Anterior cingulate cortex (tissue), 58 donors: ENCODE measurements at places on chromosomes 6 and 20.

- DNase-seq, result no peak
These were observed 178.7 kb upstream of the TAB2 start for GRCh38 chr6:149138699-149139294.

DNA sequence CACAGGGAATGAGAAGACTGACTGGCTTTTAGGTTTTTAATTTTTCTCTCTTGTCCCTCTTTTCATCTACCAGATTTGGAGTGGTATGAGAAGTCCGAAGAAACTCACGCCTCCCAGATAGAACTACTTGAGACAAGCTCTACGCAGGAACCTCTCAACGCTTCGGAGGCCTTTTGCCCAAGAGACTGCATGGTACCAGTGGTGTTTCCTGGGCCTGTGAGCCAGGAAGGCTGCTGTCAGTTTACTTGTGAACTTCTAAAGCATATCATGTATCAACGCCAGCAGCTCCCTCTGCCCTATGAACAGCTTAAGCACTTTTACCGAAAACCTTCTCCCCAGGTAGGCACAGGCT is 644 bp downstream of the MAD2L1BP start:
- DNase-seq, result no peak

GRCh38 chr6:84442208-84442607 is 214.8 kb upstream of the CEP162 start:
- no peak for DNase-seq

DNA sequence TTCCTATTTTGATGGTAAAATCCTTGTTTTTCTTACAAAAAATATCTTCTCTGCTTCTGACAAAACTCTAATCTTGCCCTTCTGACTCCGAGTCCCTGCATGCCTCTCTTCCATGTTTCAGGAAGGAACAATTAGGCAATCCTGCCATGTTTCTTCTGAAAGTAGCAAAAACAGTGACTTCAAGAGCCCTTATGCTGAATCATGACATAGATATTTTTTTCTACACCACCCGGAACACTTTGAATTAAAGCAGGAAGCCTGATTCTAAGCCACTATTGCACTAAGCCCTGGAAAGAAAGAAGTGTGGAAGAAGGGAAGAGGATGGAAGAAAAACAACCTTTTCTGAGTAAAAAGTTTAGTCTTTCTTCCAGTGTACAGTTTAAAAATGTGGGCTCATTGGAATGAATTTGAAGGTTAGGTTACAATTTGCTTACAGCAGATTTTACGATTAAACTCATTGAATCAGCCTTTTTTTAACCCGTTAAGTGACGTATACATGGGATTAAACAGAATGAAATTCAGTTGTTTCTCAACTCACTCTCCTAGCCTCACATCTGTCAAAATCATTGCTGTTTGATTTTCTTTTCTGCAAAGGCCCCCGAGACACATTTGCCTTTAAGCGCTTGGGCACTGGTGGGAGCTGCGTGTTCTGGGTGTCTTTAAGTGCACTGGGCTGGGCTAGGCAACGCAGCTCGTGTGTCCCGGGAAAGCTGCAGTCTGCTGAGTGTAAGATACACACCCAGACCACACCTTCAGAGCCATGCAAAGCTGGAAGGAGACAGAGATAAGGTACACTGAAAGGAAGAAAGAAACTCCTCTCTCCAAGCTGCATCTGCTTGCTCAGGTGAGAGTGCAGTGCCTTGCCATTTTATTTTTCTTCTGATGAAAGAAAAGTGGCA is 159.4 kb upstream of the CITED2 start:
- DNase-seq, result no peak

- DNase-seq, result no peak
These were observed 117.7 kb downstream of the PLEKHG1 start for GRCh38 chr6:150717419-150717818.

DNA sequence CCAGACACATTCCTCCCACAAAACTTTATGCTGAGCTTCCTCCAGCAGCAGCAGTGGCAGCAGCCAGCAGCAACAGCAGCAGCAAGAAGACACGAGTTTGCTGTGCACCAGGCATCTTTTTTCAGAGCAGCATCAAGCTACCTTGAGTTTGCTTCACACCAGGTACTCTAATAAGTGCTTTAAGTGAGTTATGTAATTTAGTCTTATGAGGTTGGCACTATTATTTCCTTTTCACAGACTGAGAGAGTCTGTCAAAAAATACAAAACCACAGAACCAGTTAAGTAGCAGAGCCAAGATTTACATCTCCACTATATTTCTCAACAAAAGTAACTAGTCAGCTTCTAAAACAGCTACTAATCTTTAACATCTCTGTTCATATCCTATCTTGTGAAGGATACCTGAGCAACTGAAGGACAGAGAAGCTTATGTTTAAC is 23.7 kb downstream of the RANBP9 start:
- DNase-seq, result no peak

DNA sequence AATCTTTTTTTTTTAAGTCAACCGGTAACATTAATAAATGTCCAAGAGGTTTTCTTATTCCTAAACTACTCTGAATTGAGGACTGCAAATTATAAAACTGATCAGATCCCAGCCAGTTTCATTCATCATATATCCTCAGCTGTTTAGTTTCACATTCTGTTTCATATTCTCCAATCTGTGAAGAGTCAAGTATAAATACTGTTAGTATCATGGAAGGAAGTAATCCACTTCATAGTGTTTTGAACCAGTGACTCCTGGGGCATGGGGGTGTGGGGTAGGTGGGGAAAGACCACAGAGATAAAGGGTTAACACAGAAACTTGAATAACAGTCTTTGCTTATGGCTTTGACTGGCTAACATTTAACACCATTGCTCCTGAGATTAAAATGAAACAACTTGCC is 69.9 kb downstream of the FYN start:
- DNase-seq, result no peak

DNA sequence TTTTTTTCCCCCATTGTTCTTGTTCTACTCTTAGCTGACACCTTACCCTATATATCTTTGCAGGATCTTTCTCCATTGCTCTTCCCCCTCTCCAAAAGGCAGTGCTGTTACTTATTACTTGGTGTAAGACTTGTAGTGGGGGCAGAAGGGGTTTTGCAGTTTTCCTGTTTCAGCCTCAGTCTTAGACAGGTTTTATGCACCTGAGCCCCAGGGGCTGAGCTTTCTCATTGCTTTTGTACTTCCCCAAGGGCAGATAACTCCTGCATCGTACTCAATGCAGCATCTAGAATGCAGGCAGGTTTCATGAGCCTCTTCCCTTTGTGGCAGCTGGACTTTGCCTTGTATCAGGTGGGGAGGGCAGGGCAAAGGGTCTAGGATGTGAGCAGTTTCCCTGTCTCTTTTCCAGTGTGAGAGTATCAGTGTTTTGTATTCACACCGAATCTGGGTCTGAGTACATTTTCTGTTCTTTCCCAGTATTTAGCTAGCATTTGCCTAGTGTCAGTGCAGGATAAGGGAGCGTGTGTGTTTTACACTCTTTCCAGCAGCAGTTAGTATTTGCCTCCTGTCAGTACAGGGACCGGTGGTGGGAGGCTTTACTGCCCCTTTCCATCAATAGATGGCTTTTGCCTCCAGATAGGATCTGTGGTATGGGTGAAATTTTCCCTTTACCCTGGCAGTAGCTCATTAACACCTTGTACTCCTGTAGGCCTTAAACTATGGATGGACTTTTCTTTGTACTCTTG is 19.6 kb downstream of the CYB5R4 start:
- no peak for DNase-seq
